ENCODE measurements at places on chromosomes 1 and 21. TPM values are rescaled to one million over a fixed set of nuclear protein-coding genes. Genes with fewer than 3 reads are reported as not detected.

PLA2G2F gene
- not detected for total RNA-seq

GRCh38 chr1:13860031-13860430 lies 160.0 kb downstream of the PRDM2 start:
- no peak for DNase-seq

DNA sequence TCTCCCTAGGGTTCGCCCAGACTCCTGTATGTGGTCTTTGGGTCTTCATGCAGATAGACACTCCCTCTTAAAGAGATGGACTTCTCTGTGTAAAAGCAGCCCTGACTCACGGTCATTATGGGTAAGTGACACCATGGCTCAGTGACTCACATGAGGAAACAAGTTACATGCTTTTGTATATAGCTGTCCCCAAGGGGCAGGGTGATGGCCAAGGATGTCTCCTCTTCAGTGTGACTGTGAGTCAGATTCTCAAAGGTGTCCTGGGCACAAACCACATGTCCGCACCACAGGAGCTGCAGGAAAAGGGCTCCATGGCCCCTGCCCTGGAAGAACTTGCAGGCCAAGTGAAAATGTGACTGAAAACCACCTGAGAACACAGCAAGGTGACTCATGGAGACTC lies 380.4 kb downstream of the NPHP4 start:
- DNase-seq, result no peak

- no peak for DNase-seq
Measured at GRCh38 chr1:197441999-197442414, 174.0 kb downstream of the CRB1 start.

- no peak for DNase-seq
Measured at GRCh38 chr1:152697701-152698600, at the start of gene LCE2A. Gene LCE2A, plus strand, starts transcription at chr1:152698345. Its CDS starts 557 bp downstream, at chr1:152698902.

DNA sequence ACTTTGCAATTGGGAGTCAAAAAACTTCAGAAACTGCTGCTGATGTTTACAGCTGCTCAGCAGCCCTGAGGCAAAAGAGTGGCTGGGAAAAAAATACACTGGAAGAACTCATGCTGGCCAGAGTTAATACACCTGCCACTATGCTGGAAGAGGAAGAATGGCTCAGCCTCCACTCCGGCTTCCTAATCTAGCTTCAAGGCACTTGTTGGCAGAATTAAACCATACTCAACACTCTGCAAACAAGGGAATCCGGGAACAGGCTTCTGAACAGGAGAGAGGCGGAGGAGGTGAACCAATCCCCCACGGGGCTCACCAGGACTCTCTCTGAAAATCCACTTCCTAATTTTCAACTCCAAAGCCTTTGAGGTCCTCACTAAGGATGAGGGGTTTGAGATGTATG lies 120.1 kb downstream of the CCDC185 start:
- DNase-seq, result no peak

DNA sequence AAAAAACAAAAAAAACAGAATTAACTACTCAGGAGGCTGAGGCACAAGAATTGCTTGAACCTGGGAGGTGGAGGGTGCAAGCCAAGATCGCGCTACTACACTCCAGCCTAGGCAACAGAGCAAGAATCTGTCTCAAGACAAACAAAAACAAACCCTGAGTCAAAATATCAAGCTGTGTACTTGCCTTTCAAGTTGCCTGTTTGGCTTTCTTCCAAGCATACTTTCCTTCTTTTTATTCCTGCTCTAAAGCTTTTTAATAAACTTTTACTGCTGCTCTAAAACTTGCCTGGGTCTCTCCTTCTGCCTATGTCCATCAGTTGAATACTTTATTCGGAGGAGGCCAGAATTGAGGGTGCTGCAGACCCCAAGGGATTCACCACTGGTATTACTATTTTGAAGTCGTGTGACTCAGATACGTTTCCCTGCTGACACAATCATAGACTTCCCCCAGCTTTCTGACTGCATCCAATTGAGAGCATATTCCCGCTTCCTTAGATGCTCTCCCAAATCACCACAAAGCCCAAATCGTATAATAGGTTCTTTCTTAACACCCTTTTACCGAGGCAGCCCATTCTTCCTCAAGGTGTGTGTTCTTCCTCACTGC lies 3.5 kb upstream of the ACBD6 start:
- no peak for DNase-seq

Measured in spleen (tissue), 13 donors.